ENCODE measurements at places on chromosomes 3 and 15.

DNA sequence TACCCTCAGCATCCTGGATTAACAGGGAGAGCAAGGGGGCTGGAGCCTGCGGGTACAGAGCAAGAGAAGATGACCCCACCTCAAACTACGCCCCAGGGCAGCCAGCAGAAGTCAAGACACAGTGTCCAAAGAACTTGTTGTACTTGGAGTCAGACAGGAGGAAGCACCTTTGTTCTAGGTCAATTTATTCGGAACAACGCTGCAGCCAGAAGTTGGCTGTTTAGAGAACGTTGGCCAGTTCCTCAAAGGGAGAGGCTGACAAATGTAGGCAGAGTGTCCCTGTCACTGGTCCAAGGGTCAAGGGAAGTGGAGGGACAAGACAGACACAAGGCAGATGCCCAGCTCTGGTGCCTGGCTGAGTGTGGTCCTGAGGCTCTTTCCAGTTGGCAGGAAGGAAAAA is 32.1 kb upstream of the PIAS1 start:
- no peak for DNase-seq

- DNase-seq = peak; percentile 13
Observed at GRCh38 chr3:66989860-66990696, 8.0 kb upstream of the KBTBD8 start.

GRCh38 chr15:38536201-38536676 is 28.4 kb downstream of the RASGRP1 start:
- DNase-seq = no peak

GRCh38 chr3:143071776-143072175 is 47.8 kb upstream of the CHST2 start:
- DNase-seq = no peak

- DNase-seq = no peak
Observed at GRCh38 chr3:12230877-12231276, 58.0 kb upstream of the PPARG start.

GRCh38 chr3:176566757-176567156 is 630.5 kb downstream of the TBL1XR1 start:
- no peak for DNase-seq

DNA sequence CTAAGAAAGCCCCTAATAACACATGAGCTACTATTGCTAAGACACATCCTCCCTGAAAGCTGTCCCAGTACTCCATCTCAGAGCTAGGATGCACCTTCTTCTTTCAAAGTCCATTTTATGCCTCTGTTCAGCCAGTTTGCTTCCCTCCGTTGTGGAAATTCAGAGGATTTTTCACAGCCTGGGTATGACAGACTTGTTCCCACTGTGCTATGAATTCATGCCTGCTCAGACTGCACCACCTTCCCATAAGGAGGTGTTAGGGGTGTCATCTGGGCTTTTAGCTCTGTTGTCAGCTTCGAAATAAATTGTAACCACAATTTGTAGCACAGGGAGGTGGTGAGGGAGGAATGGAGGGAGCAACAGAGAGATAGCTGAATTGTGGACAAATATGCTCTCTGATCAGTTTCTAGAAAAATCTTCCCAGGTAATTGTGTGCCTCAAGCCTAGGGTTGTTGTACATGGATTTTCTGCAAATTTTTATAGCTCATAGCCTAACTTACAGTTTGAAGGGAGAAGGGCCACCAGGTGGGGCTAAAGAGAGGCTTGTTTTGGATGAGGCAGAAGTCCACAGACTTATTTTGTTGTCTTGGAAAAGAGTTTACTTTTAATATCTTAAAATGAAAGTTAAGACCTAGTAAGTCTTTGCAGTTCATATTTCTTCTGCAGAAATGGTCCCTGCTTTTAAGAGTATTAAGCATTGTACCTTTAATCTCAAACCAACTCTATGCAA is 462.0 kb downstream of the PDCD6IP start:
- DNase-seq = peak; percentile 36

GRCh38 chr15:71346464-71346863 is 231.2 kb downstream of the THSD4 start:
- no peak for DNase-seq

- no peak for DNase-seq
Observed at GRCh38 chr15:43302205-43302817, 28.1 kb downstream of the LCMT2 start.

- no peak for DNase-seq
Observed at GRCh38 chr3:68408626-68409025, 523.7 kb downstream of the TAFA4 start.

DNA sequence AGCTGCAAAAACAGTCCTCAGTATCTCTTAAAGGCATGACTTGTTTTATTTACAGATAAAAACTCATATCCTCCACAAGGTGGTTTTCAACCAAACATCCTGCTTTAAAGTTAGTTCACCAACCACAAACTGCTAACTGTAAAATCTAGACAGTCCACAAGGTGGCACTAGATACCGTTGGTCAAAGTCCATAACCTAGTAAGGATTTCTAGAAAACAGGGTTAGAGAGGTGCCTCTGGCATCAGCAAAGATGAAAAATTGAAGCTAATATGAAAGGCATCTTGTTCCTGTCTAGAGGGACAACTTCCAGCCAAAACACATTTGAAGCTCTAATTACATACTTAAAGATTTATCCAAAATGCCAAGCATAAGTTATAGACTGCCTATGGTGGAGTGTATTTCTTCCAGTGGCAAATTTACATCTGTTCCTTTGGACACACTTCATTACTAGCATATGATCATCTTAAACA is 56.0 kb downstream of the ZMAT3 start:
- peak; percentile 49 for DNase-seq

- DNase-seq = no peak
Observed at GRCh38 chr3:46353647-46354410, at the start of gene CCR2. CCR2 (plus strand) TSS chr3:46354111; CDS start chr3:46357528, 3,417 bp downstream.

- DNase-seq = no peak
Observed at GRCh38 chr3:49172551-49173041, 1.2 kb downstream of the KLHDC8B start.

DNA sequence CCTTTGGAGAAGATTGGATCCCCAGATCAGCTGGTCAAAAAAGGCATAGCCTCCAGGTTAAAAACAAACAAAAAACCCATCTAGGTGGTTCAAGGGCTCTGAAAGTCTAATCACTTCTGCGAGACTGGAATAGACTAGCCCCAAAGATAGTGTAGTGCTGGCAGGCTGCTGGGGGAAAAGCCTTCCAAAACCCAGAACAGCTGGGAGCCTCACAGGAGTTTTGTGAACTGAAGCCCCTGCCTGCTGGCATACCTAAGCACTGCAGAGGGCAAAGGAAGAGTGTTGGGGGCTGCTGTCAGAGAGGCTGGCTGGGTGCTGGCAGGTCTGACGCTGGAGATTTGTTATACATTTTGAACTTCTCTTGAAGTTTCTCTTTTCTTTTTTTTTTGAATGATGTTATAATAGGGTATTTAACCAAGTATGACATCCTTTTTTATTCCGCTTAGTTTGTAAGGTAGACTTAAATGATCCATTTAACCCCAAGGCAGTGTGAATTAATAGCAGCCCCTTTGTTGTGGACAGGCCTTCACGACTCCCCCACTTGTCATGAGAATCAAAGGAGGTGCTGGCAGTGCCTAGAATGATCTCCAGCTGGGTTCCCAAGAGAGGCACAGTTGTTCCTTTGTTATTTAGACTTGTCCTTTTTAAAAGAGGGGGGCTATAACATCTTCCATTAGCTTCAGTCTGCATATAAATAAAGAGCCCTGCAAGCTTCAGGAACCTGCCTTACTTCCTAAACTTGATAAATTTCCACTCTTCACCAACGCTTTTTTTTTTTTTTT is 53.9 kb downstream of the CRTC3 start:
- no peak for DNase-seq

- no peak for DNase-seq
Observed at GRCh38 chr3:42501321-42501680, 1.1 kb upstream of the VIPR1 start.

DNA sequence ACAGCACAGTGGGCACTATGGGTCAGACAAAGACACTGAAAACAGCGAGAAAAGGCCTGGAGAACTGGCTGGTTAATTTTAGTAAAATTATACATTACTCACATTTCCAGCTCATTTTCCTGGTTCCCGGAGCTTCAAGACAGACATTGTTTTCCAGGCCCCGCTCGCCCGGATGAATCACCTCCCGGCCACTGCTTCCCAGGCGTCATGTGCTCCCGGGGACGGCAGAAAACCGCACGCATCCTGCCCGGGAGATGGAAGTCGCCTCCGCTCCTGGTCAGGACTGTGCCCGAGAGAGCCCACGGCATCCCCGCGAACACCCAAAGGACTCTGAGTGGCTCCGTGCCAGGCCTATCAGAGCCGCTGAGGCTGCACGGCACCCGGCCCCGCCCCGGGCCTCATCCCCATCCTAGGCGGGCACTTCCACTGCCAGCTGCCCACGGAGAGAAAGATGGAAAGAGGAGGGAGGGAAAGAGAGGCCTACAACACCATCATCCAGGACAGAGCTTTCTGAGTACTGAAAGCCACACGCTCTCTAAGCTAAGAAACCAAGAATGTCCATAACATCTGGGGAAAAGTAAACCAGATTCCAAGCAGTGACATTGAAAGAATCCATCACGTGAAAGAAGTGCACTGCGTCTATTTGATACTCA is 75.1 kb downstream of the VGLL4 start:
- DNase-seq = no peak

GRCh38 chr15:98800437-98801233 is 152.3 kb downstream of the IGF1R start:
- DNase-seq = peak; percentile 74

Data from SHP77 (cell line).